ENCODE measurements at places on chromosomes 1 and 21.

- no peak for DNase-seq
These were observed 6.2 kb downstream of the C1orf115 start for GRCh38 chr1:220696226-220696862.

DNA sequence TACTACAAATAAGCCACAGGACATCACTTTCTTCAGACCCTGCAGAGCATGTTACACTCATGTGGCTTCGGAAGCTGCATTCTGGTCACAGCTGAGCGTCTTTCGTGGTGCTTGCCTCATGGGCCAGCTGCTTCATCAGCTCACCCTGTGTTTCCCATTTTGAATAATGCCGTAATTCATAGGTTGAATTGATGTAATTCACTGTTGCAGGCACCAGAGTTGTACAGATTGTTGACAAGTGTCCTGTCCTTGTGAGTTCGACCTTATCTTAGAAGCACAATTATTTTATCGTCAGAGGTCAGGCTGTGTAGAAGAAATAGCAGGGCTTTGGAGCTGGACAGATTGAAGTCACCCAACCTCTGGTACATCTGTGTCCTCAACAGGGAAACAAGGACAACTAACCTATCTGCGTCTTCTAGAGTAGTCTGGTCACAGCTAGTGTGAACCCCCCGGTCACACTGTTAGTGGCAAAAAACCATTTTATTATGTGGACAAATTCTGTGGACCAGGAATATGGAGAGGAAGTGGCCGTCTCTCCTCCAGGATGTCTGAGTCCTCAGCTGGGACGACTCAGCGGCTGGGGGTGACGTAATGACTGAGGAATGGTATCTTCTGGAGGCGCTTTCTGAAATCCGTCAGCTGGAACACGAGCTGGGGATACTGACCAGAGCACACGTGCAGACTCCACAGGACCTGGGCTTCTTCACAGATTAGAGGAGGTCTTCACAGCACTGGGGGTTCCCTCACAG is 17.8 kb downstream of the PKNOX1 start:
- no peak for DNase-seq

- no peak for DNase-seq
These were observed 1667.8 kb downstream of the KCNT2 start for GRCh38 chr1:194940336-194941030.

GRCh38 chr1:20312310-20312709 is 21.6 kb downstream of the VWA5B1 start:
- no peak for DNase-seq

DNA sequence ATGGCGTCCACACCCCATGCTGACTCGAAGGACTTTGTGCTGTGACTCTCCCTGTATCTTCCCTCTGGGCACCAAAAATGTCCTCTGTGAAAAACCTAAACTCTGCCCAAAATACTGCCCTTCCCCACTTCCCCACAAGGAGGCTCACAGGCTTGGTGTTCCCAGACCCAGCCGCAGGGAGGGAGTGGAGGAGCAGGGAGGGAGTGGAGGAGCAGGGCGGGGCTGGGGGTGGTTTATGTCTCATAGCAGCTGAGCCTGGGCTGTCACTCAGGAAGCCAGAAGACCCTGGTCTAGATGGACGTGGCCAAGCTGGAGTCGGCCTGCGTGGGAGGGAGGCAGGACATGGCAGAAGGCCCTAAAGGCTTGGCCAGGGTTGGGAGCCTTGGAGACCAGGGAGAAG is 461.7 kb downstream of the PTPRU start:
- no peak for DNase-seq

DNA sequence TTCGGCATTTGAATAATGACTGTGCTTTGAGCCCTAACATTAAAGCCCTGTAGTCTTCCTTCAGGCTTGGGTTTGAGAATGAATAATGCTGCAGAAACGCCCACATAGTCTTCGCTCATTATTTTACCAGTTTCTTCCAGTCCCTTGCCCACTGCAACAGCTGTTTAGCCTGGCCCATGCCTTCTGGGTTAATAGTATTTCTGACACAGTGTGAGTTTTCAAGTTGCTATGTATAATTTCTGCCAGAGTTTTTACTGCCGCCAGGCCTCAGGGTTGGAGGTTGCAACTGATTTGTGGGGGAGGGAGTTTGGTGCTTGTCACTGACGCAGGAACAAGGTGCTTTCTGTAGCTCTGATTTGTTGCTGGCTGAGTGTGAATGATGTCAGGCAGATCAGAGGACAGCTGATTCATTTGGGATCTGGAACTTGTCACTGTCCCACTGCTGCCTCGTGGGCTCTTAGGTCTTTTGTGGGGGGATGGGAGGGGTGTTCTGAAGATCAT is 109.8 kb downstream of the MAST2 start:
- DNase-seq: no peak

- no peak for DNase-seq
These were observed 25.1 kb upstream of the PLEKHA6 start for GRCh38 chr1:204384636-204385352.

DNA sequence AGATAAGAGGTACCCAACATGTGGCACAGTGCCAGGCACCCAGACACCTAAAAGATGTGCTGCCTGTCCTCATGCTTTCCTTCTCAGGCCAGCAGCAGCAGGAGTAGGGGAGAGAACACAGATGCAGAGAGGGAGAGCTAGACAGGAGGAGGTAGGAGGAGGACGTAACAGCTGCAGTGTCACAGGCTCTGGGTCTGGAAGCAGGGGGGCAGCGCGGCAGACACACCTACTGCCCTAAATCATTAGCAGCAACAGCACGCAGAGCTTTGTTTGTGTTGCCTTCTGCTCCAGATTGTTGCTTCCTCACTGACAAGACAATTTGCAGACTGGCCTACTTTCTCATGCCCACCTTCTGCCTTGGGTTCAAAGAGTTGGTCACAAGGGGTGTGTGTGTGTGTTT is 196.7 kb upstream of the DAB1 start:
- DNase-seq: no peak

GRCh38 chr21:14987370-14988170 is 77.2 kb downstream of the NRIP1 start:
- no peak for DNase-seq

- DNase-seq: no peak
These were observed 5.7 kb upstream of the PPP1R15B start for GRCh38 chr1:204417074-204417997.

DNA sequence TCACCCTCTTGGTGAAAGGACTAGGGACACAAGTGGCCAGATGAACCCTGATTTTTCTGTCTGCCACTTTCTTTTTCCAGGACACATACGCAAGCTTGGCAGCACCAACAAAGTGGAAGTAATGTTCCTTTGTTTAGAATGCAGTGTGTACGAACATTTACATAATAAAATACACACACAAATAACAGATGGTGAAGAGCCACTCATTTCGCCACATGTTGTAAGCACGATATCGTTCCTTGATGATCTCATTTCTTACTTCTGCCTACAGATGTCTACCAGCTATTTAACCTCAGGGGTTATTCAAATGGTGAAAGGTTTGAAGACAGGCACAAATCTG is 670.2 kb upstream of the CXADR start:
- no peak for DNase-seq

DNA sequence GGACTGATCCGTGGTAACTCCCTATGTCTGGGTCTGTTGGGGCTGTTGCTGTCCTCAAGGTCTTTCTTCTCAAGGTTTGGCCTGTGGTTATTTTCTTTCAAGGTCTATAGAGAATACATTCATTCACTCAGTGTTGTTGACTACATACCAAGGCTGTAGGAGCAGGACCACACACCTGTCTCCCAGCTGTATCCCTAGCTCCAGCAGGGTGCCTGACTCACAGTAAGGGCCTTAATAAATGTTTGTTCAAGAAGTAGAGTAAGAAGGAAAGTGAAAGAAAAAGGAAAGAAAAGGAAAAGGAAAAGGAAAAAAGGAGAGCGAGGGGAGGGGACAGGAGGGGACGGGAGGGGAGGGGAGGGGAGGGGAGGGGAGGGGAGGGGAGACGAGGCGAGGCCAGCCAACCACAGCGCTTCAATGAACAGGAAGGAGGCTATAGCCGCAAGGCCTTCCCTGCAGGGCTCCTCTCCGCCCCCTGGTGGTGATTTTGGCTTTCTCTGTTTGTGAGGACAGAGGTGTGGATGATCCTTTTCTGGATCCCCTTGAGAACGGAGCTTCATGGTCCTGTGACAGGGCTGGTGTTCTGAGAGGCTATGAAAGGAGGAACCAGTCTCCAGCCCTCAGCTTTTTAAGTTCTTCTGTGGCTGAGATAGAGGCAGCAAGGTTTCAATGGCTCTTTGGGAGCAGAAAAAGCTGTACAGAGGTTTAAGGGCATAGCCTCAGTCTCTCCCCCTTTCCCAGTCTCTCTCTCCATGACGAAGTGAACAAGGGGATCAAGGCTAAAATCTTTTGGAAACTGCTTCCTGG is 30.6 kb upstream of the LCE5A start:
- DNase-seq: peak; percentile 58

GRCh38 chr1:152397474-152397873 is 16.6 kb downstream of the CRNN start:
- no peak for DNase-seq
